Stimulated activated CD4-positive, alpha-beta T cell treated with anti-CD3 and anti-CD28 coated beads, Interleukin-1b, Interleukin-23, amount 100 ng/mL, for 24 hours (primary cell): ENCODE measurements at places on chromosomes 6 and 20.

GRCh38 chr20:39381595-39381994 lies 419.5 kb downstream of the DHX35 start:
- DNase-seq: no peak

DNA sequence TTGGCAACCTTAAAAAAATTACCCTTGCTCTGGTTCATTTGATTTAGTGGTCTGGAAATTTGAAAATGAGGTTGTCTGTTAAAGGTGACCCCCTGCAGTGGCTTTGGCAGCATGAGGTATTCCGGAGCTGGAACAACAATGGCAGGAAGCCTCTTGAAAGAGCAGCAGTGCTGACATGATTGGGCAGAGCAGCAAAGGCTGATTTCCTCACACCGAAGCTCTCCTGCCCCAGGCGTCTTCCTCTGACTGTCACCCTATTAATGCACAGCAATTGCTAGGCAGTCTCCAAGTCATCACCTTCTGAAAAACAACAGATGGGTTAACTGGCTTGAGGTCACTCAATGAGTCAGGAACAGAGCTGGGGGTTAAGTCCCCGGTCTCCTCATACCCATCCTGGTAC lies 241.8 kb upstream of the MMS22L start:
- DNase-seq: no peak

- DNase-seq: no peak
Observed at GRCh38 chr20:63364801-63365585, 3.8 kb upstream of the CHRNA4 start.

GRCh38 chr6:29483735-29484134 lies 4.0 kb downstream of the MAS1L start:
- no peak for DNase-seq

GRCh38 chr6:141552031-141552430 lies 580.7 kb upstream of the GJE1 start:
- no peak for DNase-seq

DNA sequence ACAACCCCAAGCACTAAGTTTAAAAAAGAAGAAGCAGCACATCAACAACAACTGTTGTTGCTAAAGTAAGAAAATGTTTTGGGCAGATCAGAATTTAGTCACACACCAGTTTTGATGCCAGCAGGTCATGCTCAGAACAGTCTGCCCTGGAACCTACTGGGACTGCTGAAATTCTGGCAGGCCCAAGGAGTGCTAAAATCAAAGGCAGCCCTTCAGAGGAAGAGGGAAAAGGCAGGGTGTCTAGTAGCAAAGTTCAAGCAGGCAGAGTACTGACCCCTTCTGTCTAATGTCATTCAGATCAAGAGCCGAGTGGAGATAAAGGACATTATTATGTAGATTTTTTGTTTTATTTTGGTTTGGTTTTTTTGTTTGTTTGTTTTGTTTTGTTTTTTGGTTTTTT lies 96.6 kb upstream of the LOC128125822 start:
- DNase-seq: no peak

DNA sequence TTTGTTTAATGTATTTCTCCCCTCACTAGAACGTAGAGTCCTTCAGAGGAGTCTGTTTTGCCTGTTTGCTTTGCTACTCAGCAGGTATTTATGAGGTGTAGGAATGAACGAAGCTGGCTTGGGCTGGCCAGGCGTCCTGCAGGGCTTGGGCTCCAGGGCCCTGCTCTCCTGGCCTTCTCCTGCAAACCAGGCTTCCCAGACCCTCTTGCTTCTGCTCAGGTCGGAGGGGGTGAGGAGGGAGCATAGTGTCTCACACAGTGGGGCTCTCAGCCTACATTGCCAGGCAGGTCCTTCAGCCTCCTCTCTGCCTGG lies 24.6 kb upstream of the MLN start:
- DNase-seq: no peak

- DNase-seq: no peak
Observed at GRCh38 chr6:24969343-24969860, 33.6 kb upstream of the RIPOR2 start.

DNA sequence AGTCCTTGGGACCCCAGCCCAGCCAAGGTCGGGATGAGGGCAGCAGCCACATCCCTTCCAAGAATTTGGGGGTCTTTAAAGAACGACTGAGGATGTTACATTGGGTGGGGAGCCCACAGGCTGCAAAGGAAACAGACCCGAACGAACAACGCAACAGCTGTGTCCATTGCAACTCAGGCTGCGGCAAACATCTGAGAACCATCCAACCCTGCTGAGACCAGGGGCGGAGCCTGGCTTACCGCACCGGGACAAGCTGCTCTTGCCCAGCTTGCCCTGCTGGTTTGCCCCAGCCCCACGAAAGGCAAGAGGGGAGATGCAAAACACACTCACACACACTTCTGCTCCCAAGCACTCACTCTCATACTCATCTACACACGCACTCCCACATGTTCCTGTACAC lies 21.5 kb upstream of the TAF4 start:
- no peak for DNase-seq

GRCh38 chr20:56158489-56158888 lies 90.0 kb upstream of the MC3R start:
- DNase-seq: no peak

GRCh38 chr20:3659492-3660261 lies 3.5 kb downstream of the GFRA4 start:
- no peak for DNase-seq

DNA sequence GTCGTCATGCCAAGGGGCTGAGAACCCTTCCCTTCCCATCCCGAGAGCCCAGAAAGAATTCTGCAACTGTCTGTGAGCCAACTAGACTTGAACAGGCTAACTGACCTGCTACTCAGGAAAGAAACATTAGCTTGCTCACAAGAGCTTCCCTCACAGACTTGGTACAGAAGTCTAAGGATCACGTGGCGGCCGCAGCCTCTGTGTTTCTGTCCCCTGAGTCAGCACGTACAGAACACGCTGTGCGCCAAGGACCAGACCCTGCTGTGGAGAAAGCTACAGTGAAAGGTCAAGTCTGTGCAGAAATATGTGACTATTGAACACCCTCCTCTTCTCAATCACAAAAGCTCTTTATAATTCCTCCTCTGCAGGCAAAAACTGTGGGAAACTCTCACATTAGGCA lies 151.3 kb upstream of the QKI start:
- no peak for DNase-seq

GRCh38 chr6:157984686-157985225 lies 3.1 kb downstream of the SYNJ2 start:
- no peak for DNase-seq

- no peak for DNase-seq
Observed at GRCh38 chr6:6026513-6027205, 19.9 kb upstream of the NRN1 start.

GRCh38 chr6:170291271-170292110 lies 613 bp upstream of the DLL1 start:
- no peak for DNase-seq

DNA sequence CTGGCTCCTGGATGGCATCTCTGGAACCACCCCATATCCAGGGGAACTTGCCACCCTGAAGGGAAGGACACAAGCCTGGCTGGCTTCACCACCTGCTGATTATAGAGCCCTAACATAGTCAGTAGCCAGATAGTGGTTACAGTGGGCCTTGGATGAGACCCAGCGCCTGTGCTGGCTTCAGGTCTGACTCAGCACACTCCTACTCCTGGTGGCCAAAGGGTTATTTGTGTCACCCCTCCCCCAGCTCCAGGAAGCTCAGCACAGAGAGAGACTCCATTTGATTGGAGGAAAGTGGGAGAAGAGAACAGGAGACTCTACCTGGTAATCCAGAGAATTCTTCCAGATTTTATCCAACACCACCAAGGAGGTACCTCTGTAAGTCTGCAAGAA lies 12.8 kb downstream of the SNX14 start:
- no peak for DNase-seq

DNA sequence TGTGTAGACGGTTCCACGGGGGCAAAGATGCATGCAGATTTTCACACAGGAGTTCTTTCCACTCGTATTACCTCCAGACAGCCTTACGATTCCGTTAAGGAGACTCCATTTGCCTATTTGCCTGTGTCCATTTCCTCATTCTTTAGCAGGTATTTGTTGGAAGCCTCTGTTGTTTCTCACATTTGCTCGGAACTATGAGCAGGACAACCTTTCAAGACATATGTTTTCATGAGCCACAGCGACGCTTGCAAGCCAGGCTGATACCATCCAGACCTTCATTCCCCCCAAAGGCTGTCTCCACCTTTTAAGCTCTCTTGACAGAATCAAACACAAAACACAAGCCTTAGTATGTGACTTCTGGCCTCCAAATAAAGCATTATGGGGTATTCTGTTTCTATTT lies 57.6 kb upstream of the NEDD9 start:
- no peak for DNase-seq

GRCh38 chr6:121187833-121188200 lies 146.5 kb downstream of the TBC1D32 start:
- no peak for DNase-seq

- DNase-seq: no peak
Observed at GRCh38 chr6:31636698-31637596, 15.5 kb downstream of the BAG6 start.

GRCh38 chr6:7153789-7154188 lies 46.0 kb downstream of the RREB1 start:
- DNase-seq: no peak

DNA sequence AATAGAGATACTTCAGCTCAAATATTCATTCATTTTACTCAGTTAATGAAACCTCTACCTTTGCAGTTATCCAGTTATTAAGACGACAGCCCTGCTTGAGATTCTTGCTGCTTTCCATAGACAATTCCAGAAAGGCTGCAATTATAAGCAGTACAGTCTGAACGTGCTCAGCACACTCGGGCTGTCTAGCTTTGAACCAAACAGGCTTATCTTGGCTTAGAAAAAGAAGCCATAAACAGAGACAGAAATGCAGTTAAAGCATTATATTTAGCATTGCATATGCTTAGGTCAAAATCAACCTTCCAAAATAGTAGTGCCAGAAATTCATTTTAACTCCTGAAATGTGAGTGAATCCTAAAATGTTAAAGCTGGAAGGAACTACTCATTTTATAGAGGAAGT lies 204.1 kb upstream of the KCNQ5 start:
- no peak for DNase-seq

GRCh38 chr6:41352907-41353306 lies 17.5 kb downstream of the NCR2 start:
- no peak for DNase-seq

DNA sequence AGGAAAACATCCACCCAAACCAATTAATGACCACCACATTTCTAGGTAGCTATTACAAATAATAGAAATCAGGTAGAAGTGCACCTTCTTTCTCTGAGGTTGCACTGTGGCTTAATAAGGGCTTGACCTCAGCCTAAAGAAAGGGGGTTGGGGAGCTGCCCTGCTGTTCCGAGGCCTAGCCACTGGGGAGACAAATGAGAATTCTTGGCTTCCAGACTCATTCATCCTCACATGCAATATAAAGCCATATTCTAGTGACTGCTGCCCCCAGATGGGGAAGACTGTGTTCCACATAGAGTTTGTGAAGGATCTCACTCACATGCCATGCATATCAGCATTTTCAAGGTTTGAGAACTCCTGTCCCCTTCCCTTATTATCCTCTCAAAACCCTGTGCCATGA lies 22.9 kb downstream of the SAYSD1 start:
- no peak for DNase-seq

DNA sequence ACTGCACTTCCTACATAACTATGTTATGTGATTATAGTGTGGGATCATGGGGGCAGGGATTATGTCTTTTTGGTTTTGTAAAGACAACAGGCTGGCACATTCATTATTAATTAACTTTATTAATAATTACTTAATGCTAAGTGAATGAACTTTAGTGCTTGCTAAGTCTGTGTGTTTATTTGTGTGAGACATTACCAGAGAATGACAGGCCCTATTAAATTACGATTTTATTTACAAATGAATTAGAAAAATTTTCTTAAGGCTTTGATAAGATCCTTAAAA lies 100.9 kb downstream of the CD83 start:
- no peak for DNase-seq
